Activated T-helper 1 cell treated with anti-CD3 and anti-CD28 coated beads, Interleukin-12 subunit alpha, Interleukin-12 subunit beta, Interleukin-2, Interleukin-4 antibody, amounts not matched to agents 30 ng/mL and 10 ng/mL and 1 ng/mL, durations not matched to agents 14 hours and 24 hours and 36 hours (primary cell): ENCODE measurements at places on chromosomes 12 and 14. TPM values are rescaled to one million over a fixed set of nuclear protein-coding genes. Genes with fewer than 3 reads are reported as not detected.
A peak's percentile ranks its signal among the peaks of the same experiment; 100 is the strongest.

DNA sequence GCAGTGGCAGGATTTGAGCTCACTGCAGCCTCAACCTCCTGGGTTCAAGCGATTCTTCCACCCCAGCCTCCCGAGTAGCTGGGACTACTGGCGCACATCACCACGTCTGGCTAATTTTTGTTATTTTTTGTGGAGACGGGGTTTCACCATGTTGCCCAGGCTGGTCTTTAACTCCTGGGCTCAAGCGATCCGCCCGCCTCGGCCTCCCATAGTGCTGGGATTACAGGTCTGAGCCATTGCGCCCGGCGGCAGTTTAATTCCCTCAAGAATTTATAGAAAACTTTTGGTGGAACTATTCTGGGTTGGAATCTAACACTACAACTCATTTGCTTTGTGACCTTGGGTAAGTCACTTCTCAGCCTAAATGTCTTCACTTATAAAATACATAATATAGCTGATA, 1.8 kb upstream of the SP1 start:
- H3K4me3 ChIP-seq, result peak overlapping the region; percentile 36
- no peak for DNase-seq
- no peak overlapping the region for H3K27ac ChIP-seq
- peaks cover 36% of the 10 kb centered on the region for H3K4me1 ChIP-seq
- no peaks in the 10 kb centered on the region for H3K27me3 ChIP-seq

DNA sequence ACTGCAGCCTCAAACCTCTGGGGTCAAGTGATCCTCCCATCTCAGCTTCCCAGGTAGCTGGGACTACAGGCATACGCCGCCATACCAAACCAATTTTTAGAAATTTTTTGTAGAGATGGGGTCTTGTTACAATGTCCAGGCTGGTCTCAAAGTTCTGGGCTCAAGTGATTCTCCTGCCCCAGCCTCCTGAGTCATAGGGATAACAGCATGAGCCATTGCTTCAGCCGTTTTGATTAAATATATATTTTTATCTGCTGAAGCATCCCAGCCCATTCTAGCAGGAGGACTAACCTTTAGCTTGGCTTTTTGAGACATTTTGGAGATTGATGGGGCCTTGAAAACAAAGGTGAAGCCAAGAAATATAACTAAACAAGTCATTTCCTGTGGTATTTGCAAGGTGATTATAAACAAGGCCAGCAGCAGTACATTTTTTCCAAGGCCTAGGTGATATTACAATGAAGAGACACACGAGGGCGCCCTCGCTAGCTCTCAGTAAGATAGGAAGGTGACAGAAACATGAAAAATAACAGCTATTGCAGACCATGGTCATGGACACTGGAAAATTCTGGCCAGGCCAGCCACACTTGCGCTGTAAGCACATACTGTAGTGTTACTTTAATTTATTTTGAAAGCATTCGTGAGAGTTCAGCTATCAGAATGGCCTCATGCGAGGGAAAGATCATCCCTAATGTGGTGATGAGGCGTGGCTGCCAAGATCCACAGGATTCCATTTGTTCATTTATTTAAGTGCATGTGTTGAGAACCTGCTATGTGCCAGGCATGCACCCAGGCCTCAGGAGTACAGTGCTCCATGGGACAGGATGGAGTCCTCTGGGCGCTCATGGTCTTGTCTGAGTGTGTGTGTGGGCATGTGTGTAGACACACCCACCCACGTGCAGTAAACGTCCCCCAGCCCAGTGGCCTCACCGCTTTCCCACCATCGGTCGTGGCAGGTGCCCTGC, 63.5 kb downstream of the DGLUCY start:
- H3K4me1 ChIP-seq, result peaks cover 35% of the 10 kb centered on the region
- H3K36me3 ChIP-seq, result peaks cover 34% of the 10 kb centered on the region
- peak; percentile 64 for DNase-seq
- peak overlapping the region; percentile 86 for H3K27ac ChIP-seq
- no peak overlapping the region for H3K4me3 ChIP-seq

- peaks cover 7% of the 10 kb centered on the region for H3K27me3 ChIP-seq
- H3K4me3 ChIP-seq, result no peak overlapping the region
- no peaks in the 10 kb centered on the region for H3K4me1 ChIP-seq
- H3K36me3 ChIP-seq, result no peaks in the 10 kb centered on the region
- no peak for DNase-seq
Observed at GRCh38 chr12:109385339-109386058, 37.8 kb downstream of the MYO1H start.

FAM222A gene
- 2.4 TPM in 2 replicates for total RNA-seq
